AG09319 (cell line): ENCODE measurements at places on chromosomes 13 and 19.

- DNase-seq, result no peak
Observed at GRCh38 chr13:49935171-49936074, 717 bp downstream of the SPRYD7 start.

GRCh38 chr19:29851769-29852521 lies 40.2 kb downstream of the CCNE1 start:
- DNase-seq, result no peak

- DNase-seq, result no peak
Observed at GRCh38 chr13:43268632-43269031, 245.2 kb downstream of the DNAJC15 start.

GRCh38 chr13:51814825-51815650 lies 11.1 kb upstream of the DHRS12 start:
- no peak for DNase-seq

GRCh38 chr13:75473468-75473867 lies 8.5 kb downstream of the TBC1D4 start:
- no peak for DNase-seq

DNA sequence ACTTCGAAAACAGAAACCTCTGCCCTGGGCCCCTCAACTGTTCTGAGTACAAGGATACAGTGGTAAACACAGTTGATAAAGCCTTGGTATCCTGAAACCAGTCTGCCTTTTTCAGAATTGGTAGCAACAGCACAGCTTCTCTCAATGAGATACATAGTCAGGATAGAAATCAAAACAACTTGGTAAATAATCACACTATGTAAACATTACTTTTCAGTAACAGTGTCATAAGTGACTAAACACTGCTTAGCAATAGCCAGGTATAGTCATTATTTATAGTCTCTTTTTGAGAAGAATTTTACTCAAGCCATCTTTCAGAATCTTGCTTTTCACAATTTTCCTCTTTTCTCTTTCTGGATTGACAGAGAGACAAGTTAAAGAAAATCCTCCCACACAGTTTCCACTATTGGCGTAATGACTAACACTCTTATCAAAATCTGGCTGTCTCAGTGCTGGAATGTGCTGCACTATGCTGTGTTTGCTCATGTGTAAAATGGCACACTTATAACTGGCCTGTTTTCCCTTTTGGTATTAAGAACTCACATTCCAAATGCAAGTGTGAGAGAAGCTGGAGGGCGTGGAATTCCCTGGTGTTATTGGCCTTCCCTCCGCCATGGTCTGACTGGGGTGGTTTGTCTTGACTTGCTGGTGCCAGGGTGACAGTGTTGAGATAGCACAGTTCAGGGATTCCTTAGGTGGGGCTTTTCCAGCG lies 368.8 kb downstream of the TDRD3 start:
- no peak for DNase-seq

DNA sequence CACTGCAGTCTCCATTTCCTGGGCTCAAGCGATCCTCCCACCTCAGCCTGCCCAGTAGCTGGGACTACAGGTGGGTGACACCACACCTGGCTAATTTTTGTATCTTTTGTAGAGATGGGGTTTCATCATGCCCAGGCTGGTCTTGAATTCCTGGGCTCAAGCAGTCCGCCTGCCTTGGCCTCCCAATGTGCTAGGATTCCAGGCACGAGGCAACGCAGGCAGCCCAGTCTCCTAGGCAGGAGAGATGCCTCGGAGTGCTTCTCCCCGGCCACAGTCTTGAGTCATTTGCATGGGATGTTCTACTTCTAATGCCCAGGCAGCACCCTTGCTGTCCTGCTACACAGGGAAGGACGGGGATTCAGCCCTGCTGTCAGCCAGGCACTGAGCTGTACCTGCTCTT lies 8.7 kb downstream of the MICOS13 start:
- no peak for DNase-seq

DNA sequence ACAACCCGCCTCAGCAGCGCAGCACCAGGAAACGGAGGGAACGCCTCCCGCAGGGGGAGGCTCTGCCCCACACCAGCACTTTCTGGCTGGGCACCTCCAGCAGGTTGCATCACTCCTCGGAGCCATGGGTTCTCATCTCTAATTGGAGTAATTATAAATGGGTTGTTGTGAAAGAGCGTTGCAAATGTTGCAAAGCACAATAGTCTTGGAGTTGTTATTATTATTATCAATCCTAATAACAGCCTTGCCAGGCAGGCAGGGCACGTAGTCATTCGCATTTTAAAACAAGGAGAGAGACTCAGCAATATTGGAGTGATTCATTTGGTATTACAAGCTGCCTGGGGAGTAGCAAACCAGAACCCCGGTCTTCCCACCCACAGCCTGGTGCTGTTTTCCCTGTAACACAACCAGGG lies 108.6 kb upstream of the GJB6 start:
- DNase-seq, result no peak

DNA sequence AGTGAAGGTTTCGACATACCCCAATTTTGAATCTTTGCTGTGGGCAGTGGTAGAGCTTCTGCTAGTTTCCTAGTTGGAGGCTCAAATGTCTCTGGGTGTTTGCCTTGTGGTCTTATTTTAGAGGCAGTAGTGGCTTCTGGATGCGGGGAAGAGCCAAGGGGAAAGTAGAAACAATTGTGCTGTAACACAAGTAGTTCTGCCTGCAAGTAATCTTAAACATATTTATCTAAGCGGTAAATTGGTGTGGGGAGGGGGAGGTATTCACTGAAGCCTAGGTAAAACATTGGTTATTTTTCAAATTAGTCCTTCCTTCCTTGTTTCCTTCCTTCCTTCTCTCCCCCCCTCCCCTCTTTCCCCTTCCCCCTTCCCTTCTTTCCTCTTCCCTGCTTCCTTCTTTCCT lies at the start of gene PCDH20:
Gene PCDH20, minus strand, starts transcription at position 101 of the 400 bp plus-strand sequence. CDS start 691 bp downstream, outside the sequence.
- no peak for DNase-seq

DNA sequence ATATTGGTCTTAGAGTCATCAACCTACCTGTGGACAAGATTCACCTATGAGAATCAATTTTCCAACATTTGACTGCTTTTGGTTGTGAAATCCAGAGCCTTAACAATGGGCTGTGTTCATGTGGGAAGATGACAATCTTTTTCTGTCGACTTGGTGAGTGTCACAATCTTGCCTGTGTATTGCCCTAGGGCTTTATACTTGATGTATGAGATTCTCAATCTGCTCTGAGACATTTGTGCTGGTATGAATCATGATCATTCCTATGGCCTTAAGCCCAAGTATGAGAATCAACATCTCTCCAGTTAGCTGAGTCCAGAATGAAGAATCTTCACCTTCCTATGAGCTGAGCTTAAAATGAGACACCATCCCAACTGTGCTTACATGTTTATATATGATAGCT lies 68.7 kb downstream of the ZNF726 start:
- no peak for DNase-seq

DNA sequence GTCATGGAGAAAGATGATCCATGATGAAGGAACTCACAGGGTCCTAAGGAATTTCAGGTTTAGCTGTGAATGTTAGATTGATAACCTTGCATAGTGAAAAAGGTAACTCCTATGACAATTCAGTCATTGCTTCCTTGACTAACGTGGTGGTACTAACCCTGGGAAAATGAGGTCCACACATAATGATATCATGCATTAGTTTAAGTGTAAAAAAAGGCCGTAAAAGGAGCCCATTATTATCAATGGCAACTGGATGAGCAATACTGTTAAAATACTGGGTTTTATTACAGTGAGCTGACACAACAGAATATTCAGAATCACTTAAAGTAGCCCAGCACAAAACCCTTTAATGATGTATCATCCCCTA lies 515.4 kb downstream of the DCT start:
- no peak for DNase-seq

- no peak for DNase-seq
Observed at GRCh38 chr13:27408074-27408473, 16.3 kb upstream of the GTF3A start.

GRCh38 chr13:111323950-111324651 lies 3.7 kb downstream of the TEX29 start:
- DNase-seq, result no peak

DNA sequence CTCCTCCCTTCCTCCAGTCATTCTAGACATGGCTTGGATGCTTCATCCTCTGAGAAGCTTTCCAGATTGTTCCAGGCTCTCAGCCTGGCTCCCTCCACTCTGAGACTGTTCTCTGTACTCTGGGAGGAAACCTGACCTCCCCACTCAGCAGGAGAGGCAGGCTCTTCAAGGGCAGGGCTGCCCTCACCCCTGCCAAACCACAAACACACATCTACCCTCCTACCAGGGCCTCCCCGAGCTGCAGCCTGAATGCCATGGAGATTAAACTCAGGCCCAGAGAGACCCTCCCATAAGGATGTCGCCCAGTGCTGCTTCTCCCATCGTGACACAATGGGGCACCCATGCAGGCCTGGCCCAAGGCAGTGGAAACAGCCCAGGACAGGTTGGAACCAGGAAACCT lies 16.2 kb downstream of the NUMBL start:
- no peak for DNase-seq

GRCh38 chr13:48735571-48735970 lies 81.8 kb downstream of the CYSLTR2 start:
- DNase-seq, result no peak

GRCh38 chr19:48513289-48514122 lies 1.9 kb upstream of the LMTK3 start:
- DNase-seq, result peak; percentile 25

- no peak for DNase-seq
Observed at GRCh38 chr19:33375837-33376159, 2.3 kb downstream of the CEBPG start.

DNA sequence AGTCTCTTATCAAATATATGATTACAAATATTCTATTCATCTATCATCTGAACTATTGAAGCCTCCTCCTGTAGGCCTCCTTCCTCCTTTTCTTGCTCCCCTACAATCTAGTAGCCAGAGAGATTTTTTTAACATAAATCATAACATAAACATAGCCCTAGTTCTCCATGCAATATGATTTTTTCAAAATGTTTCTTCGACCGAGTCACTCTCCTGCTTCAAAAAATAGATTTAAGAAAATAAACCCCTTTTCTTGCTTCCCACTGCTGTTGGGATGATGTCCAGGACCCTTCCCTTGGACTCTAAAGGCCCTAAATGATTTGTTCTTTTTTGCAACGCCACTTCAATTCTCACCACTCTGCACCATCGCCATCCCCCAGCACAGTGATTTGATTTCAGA lies 319.7 kb upstream of the TSHZ3 start:
- no peak for DNase-seq

- DNase-seq, result no peak
Observed at GRCh38 chr13:93420206-93420605, 193.6 kb downstream of the GPC6 start.

DNA sequence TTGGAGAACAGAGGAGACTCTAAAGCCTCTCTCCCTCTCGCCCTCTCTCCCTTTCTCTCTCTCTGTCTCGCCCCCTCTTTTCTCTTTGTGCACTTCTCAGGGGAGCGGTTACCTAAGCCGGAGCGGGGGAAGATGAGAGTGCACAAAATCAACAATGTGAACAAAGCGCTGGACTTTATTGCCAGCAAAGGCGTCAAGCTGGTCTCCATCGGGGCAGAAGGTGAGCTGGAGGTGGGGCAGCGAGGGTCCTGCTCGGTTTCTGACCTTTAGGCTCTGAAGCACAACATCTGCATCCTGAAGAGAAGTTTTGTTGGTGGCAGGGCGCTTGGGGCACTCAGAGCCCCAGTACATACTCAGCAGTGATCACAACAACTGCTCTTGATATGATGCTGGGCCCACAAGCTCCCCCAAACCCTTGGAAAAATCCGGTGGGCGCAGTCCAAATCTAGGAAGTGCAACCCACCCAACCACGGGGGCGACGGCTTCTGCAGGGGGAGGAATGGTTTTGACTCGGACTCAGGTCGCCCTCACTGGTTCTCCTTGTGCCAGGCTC lies 43.3 kb downstream of the CAPN12 start:
- DNase-seq, result no peak

GRCh38 chr13:65653613-65654012 lies 1576.5 kb downstream of the PCDH9 start:
- no peak for DNase-seq

GRCh38 chr19:55068950-55069864 lies 6.3 kb upstream of the RDH13 start:
- no peak for DNase-seq

DNA sequence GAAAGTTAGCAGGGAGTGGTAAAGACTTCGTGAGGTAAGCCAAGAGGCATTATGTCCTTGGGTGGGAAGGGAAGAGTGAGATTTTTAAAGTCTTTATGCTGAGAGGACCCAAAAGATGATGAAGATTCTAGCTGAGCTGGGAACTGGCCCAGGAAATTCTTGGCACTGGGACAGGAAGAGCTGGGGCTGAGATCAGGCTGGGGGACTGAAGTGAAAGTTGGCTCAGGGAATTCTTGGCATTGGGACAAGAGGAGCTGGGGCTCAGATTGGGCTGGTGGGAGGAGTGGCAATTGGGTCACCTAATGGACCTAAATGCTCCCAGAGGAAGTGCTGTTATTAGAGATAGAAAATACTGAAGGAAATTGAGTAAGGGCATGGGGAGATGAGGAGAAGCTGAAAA lies 8.8 kb downstream of the SCEL start:
- no peak for DNase-seq

GRCh38 chr19:47229676-47230053 lies 1.3 kb downstream of the BBC3 start:
- no peak for DNase-seq

DNA sequence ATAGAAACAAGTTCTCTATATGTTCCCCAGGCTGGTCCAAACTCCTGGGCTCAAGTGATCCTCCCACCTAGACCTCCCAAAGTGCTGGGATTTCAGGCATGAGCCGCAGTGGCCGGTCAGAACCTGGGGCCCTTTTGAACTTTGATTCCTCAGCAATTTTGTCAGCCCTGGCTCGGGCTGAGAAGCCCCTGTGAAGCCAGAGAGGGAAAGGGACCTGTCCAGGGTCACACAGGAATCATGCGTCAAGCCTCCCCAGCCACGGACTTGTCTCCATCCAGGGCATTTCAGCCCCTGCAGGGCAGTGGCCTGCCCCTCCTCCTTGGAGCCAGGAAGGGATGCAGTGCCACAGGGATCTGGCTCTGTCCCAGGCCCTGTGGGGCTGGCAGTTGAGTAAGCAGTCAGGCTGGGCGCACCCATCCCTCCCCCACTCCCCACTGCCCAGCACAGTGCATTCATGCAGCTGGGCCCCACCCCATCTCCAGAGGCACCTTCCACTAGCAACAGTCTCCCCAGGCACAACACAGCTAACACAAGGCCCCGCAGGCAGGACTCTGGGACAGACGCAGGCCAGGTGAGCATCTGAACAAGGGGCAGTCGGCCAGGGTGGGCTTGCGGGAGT lies at the start of gene CAPS:
Gene CAPS, plus strand, starts transcription at position 516 of the 619 bp plus-strand sequence. CDS start 153 bp downstream, outside the sequence.
- peak; percentile 45 for DNase-seq

DNA sequence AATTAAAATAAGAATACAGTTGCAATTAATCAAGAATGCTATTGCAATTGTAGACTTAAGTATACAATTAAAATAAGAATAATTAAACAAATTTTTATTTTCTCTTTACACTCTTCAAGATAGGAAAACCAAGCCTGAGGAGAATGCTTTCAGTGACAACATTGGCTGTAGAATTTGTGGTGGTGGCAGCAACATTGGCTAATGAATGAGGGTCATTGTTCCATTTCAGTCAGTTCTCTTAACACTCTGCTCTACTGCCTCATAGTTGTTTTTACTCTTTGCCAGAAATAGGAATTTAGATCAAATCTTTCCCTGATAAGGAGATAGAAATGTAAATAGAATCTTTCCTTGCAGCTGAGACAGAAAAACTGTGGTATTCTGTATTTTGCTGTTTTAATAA lies 391.6 kb downstream of the PCDH20 start:
- DNase-seq, result no peak

GRCh38 chr13:109810761-109811510 lies 24.6 kb upstream of the IRS2 start:
- no peak for DNase-seq

- DNase-seq, result peak; percentile 89
Observed at GRCh38 chr13:27171827-27172494, 350 bp upstream of the USP12 start.
